Osteocyte (in vitro differentiated cells): ENCODE measurements at places on chromosomes 12 and 14.

DNA sequence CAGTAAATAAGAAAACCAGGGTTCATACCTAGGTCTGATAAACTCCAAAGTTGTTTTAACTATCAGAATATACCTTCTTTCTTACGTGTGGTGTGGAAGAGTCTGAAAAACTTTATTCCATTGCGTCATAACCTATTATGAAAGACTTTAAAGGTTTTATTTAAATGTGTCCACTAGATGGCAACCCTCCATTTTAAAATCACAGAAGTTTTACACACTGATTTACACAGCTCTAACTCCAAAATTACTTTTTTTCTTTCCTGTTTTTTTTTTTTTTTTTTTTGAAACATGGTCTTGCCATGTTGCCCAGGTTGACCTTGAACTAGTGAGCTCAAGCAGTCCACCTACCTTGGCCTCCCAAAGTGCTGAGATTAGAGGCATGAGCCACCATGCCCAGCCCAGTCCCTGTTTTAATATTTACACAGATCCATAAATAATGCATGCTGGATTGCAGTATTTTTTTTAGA is 17.3 kb upstream of the TMPRSS12 start:
- DNase-seq: no peak

- no peak for DNase-seq
Measured at GRCh38 chr14:89171168-89171567, 245.9 kb downstream of the FOXN3 start.

GRCh38 chr12:107373238-107373809 is 280.0 kb upstream of the CRY1 start:
- DNase-seq: no peak

GRCh38 chr12:132776816-132777568 is 15.4 kb upstream of the ANKLE2 start:
- no peak for DNase-seq

- no peak for DNase-seq
Measured at GRCh38 chr12:75888874-75889613, 142.5 kb downstream of the PHLDA1 start.

DNA sequence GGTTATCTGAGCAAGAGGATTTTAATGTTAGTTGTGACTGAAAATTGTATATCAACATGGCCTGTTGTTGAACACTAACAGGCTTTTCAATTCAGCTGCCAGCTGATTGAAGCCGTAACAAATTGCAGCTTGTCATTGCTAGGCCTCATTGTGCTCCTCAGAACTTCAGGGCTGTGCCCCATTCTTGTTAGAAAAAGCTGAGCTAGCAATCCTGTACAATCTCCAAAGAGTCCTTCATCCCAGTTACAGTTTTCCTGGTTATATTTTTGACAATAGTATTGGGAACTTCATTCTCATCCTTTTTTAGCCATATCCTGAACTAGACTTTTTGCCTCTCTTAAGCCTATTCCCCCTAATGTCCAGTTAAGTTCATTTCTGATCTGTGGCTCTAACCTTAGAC is 564.1 kb upstream of the ATXN7L3B start:
- no peak for DNase-seq

- no peak for DNase-seq
Measured at GRCh38 chr12:90250766-90251165, 542.1 kb upstream of the ATP2B1 start.
